ENCODE measurements at places on chromosomes 6 and 20.

DNA sequence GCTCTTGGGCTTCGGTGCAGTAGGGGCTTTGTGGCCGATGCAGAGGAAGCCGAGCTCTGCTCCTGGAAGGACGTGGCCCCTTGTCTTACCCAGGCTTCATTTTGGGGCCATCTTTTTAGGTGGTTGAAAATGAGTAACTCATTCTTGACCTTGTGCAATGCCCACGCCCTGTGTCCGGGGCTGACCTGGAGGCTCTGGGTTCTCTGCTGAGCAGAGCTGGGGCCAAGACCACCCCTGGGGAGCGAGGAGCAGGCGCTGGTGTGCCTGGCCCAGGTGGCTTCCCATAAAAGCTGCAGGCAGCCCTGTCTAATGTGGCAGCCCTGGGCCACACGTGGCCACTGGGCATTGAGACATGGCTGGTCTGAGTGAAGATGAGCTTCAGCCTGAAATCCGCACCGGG lies 25.7 kb downstream of the NTSR1 start:
- no peak for DNase-seq

DNA sequence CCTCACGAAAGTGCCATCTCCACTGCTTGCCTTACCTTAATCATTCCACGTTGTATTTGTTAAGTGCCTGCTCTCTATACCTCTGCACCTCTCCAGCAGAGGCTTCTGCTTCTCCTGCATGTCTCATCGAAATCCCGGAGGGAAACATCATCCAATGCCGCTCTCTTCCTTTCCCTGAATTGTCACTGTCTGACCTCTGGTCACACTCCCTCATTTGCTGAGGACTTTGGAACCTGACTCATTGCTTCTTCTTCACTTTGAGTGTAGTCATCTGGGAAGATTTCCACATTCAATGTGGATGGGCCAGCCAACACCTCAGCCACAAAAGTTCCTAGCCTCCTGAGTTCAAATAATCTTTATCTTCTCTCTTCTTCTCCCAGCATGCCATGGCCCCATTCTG lies 78.9 kb upstream of the BEND6 start:
- peak; percentile 61 for DNase-seq

DNA sequence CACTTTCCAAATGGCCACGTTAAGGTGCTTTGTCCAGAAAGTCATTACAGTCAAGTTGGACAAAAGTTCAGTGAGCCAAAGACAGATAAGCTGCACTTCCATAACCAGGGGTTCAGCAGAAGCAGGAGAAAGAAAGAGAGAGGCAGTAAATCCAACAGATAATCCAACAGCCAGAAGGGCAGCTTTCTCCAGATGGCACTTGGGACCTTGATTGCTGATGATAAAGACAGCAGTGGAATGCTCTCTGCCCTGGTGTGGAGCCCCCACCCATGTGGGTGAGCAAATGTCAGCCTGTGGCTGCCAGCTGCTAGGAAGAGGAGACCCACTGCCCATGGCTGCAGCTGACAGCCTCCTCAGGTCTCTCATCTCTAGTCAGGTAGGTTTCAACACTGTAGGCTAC lies 18.7 kb upstream of the NRSN1 start:
- no peak for DNase-seq

- DNase-seq, result no peak
These were observed 23.1 kb downstream of the ELOVL2 start for GRCh38 chr6:11021003-11021402.

DNA sequence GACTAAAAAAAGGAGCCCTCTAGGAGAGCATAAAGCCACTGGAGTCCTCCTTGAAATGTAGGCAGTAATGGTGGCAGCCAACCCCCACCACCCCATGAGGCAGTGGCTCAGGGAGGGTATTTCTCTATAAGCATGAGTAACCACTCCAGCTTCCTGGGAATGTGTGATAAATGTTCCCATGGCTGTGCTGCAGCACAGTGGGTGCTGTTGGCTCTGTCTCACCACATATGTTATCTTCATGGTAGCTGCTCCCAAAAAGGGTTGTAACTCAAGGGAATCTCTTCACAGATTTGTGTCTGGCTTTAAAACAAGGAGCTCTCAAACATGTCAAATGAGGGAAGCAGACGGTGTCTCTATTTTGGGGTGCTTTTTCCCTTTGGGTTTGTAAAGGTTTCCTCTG lies 7.5 kb upstream of the PHACTR1 start:
- no peak for DNase-seq

GRCh38 chr20:41657655-41658054 lies 39.5 kb upstream of the CHD6 start:
- no peak for DNase-seq

GRCh38 chr20:62312662-62312977 lies 9.8 kb downstream of the ADRM1 start:
- DNase-seq, result no peak

DNA sequence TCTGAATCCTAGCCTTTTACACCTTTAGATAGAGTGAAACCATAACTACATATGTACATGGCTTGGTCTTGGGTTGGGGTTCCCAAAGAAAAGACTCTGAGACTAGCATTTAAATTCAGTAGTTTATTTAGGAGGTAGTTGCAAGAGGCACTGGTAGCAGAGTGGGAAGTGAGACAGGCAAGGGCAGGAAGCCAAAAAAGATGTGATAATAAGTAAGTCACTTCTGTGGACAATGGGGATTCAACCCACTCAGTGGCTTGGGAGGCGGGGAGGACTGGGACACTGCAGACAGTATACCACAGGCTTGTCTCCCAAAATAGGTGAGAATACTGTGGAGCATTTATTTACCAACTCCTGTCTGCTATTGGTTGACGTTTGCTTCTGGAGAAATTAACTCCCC lies 131.9 kb downstream of the SLC24A3 start:
- DNase-seq, result no peak

GRCh38 chr6:15841937-15842726 lies 179.3 kb upstream of the DTNBP1 start:
- DNase-seq, result no peak

All from PC-3 (cell line).